Trophoblast cell (in vitro differentiated cells and primary cell): ENCODE measurements at places on chromosomes 7 and 10.

DNA sequence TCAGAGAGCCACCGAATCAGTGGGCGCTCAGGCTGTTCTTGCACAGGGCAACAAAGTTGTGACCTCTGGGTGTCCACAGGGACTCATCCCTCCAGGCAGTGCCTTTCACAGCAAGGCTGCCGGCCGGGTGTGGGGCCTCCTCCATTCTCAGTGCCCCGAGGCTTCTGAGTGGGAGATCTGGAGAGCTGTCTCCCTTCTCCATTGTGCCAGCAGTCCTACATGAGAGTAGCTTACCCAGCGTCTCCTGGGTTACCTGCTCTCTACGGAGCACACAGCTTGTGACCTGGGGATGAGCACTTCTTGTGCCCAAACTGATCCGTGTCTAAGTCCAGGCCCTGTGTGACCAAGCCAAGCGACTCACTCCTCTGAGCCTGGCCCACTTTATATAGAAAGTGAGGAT lies 240.9 kb upstream of the GRB10 start:
- no peak for DNase-seq

DNA sequence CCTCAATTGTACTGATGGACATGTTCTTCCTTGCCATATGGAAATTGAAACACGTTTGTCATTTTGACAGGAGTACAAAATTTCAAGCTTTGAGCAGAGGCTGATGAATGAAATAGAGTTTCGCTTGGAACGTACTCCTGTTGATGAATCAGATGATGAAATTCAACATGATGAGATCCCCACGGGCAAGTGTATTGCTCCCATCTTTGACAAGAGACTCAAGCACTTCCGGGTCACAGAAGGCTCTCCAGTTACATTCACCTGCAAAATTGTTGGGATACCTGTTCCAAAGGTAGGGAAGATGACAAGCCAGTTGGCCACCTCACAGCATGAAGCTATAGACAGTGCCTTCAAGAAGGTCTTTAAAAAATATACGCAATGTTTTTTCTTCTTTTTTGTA lies 43.1 kb downstream of the ATOH7 start:
- DNase-seq: no peak

DNA sequence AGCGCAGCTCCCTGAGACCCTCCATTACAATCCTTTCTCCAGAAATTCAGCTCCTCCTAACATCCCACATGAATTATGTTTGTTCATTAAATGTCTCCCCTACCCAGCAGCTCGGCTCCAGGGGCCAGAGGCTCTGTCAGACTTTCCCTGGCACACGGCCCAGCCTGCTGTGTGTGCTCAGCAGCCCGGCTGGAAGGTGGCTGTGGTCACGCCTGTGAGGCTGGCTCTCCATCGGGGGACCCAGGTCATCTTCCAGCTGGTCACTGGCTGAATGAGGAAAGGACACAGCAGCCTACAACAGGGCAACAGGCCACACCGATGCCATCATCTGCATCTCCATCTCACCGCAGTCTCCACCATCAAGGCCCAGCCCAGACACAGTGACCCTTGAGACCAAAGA lies 219.8 kb downstream of the MAD1L1 start:
- no peak for DNase-seq

GRCh38 chr7:124152859-124153692 lies 120.2 kb upstream of the TMEM229A start:
- no peak for DNase-seq

DNA sequence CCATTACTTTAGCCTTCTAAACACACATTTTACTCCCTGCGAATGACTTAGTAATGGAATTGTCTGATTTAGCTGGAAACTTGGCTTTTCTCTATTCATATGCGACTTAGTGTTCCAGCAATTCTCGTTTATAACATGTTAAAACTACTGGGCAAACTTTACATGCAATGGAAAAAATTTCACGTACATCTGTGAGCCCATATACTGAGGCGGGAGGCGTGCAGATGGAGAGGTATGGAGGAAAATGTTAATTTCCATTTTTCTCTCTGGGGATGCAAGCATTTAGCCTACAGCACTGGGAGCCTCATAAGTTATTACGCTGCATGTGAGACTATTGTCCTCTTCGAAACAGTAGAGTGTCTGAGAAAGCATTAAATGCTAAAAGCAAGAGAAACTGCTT lies 591.5 kb upstream of the ANKRD30A start:
- no peak for DNase-seq

DNA sequence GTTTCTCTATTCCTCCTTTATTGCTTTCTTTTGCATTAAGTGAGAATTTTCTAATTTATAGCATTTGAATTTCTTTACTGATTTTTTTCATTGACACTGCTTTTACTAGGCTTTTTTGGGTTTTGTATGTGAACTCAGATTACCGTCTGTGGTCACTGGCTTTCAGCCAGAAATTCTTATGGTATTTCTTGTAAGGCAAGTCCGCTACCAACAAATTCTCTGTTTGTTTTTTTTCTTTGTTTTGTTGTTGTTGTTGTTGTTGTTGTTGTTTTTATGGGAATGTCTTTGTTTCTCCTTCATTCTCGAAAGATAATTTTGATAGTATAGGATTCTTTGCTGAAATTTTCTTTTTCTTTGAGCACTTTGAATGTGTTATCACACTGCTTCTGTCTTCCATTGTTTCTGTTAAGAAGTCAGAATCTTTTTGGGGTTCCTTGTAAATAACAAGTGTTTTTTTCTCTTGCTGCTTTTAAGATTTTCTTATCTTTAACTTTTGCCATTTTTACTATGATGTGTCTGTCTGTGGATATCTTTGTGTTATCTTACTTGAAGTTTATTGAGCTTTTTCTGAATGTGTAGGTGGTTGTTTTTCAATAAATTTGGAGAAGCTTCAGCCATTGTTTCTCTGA lies 7.2 kb downstream of the NET1 start:
- DNase-seq: no peak

DNA sequence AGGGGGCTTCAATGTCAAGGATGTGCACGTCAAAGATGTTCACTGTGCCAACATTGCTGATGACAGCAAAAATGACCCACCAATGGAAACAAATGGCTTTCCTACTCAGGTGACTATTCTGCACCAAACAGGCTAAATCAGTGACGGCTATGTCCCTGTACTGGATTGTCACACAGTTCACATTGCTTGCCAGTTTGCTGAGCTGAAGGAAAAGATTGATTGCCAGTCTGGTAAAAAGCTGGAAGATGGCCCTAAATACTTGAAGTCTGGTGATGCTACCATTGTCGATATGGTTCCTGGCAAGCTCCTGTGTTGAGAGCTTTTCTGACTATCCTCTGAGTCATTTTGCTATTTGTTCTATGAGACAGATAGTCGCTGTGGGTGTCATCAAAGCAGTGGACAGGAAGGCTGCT lies 202.2 kb upstream of the ETV1 start:
- no peak for DNase-seq

DNA sequence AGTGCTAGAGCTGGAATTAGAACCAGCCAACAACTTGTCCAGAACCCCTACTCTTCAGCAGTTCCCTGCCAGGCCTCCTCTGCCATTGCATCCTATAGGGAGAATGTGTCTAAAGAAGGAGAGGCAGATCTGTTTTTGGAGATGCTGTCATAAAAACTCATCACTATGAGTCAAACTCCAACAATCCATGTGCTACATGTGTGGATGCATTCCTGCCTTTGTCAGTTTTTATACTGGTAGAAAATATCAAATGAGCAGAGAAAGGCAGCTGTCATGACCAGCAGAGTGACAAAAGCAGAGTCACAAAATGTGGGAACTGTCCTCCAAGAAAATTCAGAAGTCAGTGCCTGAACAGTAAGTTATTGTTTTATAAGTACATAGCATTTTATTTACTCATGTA lies 93.0 kb downstream of the ABLIM1 start:
- peak; percentile 65 for DNase-seq

DNA sequence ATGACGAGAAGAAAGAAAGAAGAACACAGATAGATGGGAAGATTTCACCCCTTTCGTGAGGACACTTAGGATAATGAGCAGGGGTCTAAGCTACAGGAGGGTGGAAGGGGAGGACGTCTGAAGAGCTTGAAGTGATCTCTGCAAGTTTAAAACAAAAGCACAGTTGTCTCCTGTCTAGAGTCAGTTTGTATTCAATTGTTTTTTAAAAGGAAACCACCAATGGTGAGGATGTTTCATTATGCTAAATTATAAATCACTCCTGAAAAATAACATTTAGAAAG lies 85.9 kb downstream of the ADAM12 start:
- no peak for DNase-seq

GRCh38 chr7:101817471-101818286 lies at the start of gene CUX1:
TSS of gene CUX1 (plus strand) at chr7:101817626. CDS start at chr7:101817640, 14 bp downstream.
- peak; percentile 97 for DNase-seq

- DNase-seq: peak; percentile 35
These were observed 70.9 kb downstream of the GCC1 start for GRCh38 chr7:127514499-127514898.

- no peak for DNase-seq
These were observed 31.3 kb downstream of the PLXNA4 start for GRCh38 chr7:132544999-132545398.

- DNase-seq: no peak
These were observed 93.3 kb downstream of the EMX2 start for GRCh38 chr10:117635826-117636225.

DNA sequence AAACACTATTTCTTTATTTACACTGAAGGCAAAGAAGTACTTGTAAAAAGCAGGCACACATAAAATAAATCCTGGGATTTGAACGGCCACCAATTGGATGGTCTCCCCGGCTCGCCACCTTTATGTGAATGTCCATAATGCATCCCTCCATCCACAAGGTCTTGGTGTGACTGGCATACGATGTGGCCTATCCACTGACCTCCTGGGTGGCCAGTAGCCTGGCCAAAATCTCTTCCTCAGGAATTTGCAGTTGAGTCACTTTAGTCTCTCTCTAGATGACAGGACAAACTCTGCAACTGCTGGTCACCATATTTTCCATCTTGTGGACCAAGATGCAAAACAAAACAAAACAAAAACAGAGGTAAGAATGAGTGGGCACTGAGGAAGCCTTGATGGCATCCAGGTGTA lies 39.1 kb downstream of the CDK1 start:
- DNase-seq: no peak

DNA sequence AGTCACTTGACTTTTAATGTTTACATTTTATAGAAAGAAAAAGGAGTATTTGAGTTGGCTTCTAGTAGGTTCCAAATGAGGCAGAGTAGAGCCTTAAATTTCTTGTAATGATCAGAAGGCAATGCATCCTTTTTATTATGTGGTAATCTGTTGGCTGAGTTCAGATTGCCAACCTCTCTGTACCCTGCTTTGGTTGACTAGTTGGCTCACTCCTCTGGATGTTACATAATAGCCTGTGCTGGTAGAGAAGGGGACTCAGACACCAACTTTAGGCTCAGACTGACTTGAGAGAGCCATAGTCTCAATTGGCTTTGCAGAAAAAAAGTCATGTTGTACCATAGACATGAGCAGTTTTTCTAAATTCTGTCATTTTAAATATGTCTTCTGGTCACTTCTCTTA lies 46.8 kb upstream of the GLCCI1 start:
- DNase-seq: no peak

GRCh38 chr10:58028597-58029366 lies 238.9 kb downstream of the IPMK start:
- peak; percentile 90 for DNase-seq

- no peak for DNase-seq
These were observed 1.7 kb downstream of the ZEB1 start for GRCh38 chr10:31320550-31321211.

DNA sequence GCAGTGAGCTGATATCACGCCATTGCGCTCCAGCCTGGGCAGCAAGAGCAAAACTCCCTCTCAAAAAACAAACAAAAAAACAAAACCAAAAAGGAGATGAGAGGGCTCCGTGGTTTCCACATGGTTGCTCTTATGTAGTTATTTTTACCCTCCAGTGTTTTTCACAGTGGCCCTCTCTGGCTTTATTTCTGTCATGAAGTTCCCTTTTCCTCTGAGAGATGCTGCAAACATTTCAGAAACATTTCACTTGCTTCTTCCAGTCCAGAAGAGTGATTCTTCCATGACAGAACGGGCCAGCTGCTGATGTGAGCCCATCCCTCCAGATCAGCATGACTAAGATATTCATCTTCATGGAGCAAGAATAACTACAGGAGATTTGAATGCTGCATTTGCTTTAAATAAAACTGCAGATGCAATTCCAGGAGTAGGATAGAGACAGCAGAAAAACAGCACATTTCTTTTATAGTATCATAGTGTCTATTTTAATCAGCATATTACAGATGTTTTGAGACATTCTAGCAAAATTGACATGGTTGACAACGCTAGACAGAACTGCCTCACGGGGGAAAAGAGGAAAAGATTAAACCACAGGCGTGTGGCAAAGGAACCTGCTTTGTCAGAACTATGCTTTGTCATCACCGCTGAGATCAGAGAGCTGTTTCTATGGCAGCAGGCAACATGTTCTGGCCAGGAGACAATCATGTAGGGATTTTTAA lies 40.3 kb downstream of the NRCAM start:
- no peak for DNase-seq

DNA sequence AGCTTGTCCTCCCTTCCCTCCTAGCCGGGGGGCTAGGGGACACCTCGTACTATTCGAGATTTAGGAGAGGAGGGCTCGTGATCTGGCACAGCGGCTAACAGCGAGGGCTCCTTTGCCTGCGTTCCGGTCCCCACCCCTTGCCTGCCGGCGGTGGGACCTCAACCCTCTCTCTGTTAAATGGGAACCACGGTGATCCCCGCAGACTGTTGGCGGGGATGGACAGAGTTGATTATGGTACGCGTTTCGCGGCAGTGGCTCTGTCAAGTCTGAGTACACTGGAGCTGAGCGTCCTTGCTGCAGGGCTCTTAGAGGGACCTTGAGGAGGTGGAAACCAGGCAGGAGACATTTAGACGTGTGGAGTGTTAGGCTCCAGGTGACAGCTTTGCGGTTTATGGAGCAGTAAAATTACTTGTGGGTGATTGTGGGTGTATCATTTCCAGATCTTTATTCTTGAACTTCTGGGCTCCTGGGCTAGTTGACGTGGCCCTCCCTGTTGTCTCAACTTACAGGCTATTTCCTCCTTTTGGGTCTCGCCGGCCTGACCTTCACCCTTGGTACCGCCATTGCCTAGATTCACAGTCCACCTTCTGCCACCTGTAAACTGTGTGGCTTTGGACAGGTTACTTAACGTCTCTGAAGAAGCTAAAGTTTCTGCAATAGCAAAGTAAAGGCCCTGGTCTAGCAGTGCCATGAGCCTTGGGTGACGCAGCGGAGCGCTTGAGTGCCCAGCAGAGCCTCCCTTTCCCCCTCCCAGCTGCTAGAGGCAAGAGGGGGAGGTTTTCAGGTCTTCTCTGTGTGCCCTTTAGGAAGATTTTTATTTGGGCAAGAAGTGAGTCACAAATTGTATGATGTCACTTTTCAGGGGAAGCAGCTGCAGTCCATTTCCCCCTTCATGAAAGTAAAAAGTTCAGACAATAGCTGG lies 739 bp downstream of the CASP7 start:
- DNase-seq: peak; percentile 50

GRCh38 chr7:22751341-22751740 lies 24.3 kb downstream of the IL6 start:
- DNase-seq: no peak

DNA sequence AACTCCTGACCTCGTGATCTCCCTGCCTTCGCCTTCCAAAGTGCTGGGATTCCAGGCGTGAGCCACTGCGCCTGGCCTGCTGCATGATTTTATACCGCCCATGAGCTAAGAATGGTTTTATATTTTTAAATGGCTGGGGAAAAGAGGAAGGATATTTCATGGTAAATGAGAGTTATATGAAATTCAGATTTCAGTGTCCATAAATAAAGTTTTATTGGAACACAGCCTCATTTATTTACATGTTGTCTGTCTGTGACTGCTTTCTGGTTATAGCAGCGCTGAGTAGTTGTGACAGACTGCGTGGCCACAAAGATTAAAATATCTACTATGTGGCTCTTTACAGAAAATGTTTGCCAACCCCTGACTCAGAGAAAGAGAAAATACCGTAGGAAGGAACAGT lies 2.2 kb downstream of the TRRAP start:
- DNase-seq: no peak

GRCh38 chr7:37110660-37111424 lies 337.8 kb downstream of the ELMO1 start:
- DNase-seq: peak; percentile 4
